Hepatocyte (in vitro differentiated cells): ENCODE measurements at places on chromosomes 11 and 22. TPM values are rescaled to one million over a fixed set of nuclear protein-coding genes. Genes with fewer than 3 reads are reported as not detected.

PELI3 gene
- 5.5 and 6.7 TPM in 2 replicates for total RNA-seq

- no peak overlapping the region for H3K4me3 ChIP-seq
- H3K27ac ChIP-seq, result peak overlapping the region; percentile 66
- H3K27me3 ChIP-seq, result peaks cover under 1% of the 10 kb centered on the region
- H3K4me1 ChIP-seq, result peaks cover 22% of the 10 kb centered on the region
Measured at GRCh38 chr22:48369789-48370507, 1457.7 kb downstream of the BRD1 start.

DNA sequence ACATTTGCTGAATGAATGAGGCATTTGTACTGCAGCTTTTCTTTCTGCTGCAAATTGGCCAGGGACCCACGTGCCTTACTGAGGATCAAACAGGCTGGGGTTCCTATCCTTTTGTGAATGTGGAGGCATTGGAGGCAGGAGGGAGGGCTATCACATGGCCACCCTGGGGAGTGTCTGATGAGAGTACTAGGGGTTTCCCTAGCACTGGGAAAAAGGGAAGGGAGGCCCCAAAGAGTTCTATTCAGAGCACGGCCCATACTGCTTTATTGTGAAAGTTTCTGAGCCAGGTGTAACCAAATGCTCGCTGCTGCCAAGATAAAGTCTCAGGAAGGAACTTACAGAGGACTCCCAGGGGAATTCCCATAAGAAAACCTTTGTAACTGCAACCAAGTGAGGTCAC is 78.4 kb upstream of the ANO1 start:
- no peaks in the 10 kb centered on the region for H3K36me3 ChIP-seq
- H3K27ac ChIP-seq, result no peak overlapping the region
- no peaks in the 10 kb centered on the region for H3K4me1 ChIP-seq
- no peak overlapping the region for H3K4me3 ChIP-seq
- DNase-seq, result no peak

DNA sequence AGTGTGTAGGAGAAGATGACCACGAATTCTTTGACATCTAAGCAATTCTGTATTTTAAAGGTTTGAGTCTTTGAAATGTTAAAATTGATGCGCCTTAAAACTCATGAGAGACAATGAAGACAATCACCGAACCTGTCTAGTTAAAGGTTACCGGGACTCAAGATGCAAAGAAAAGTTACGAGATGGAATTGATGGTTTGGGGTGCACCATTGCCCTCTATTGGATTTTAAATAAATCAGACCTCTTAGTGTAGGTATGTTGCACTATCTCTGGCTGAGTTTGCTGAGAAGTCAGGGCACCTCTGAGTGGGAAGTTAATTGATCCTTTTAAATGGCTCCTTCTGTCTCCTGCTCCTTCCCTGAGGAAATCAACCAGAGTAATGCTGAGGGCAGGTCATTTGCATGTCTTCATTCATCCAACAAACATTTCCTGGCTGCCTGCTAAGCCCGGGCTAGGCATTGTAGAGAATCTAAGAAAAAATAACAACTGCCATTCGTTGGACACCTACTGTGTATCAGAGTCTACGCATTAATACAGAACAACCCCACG is 19.4 kb upstream of the TMA7B start:
- no peak for DNase-seq
- H3K4me3 ChIP-seq, result no peak overlapping the region
- H3K27me3 ChIP-seq, result peaks cover 14% of the 10 kb centered on the region
- H3K36me3 ChIP-seq, result no peaks in the 10 kb centered on the region

GRAMD1B gene
- 18.3 and 20.4 TPM in 2 replicates for total RNA-seq

MAP4K2 gene
- total RNA-seq, result 7.8 and 23.5 TPM in 2 replicates

DNA sequence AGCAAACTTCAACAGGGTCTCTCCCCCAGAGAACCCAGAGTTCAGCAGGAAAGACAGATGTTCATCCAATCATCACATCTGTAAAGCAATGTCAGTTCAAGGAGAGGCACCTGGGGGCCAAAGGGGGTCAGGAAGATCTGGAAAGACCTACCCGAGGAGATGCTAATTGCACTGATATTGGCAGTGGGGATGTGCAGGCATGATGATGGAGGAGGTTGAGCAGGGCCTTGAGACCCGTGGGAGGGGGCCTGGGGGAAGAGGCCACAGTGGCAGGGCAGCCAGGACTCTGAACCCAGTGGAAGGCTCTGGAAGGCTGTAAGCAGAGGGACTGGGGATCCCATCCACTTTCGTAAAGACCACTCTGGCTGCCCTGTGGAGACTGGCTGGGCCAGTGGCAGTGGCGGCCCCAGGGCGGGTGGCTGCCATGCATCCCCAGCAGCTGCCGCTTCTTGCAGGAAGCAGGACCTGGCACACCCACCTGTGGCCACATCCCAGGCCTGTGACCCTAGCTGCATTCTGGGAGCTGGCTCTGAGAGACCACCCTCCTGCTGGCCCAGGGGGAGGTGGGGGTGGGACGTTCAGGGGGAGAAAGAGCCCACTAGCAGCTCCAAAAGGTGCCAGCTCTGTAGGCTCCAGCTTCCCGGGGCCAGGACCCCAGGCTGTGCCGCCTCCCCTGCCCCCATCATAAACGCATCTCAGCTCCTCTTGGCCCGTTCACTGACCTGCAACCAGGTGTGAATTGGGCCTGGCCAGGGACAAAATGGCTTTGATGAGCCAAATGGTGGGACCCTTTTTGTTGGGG is 59.9 kb upstream of the FGF3 start:
- H3K4me3 ChIP-seq, result no peak overlapping the region
- no peaks in the 10 kb centered on the region for H3K27me3 ChIP-seq
- no peaks in the 10 kb centered on the region for H3K36me3 ChIP-seq
- DNase-seq, result no peak
